ENCODE measurements at places on chromosomes 12 and 14.

DNA sequence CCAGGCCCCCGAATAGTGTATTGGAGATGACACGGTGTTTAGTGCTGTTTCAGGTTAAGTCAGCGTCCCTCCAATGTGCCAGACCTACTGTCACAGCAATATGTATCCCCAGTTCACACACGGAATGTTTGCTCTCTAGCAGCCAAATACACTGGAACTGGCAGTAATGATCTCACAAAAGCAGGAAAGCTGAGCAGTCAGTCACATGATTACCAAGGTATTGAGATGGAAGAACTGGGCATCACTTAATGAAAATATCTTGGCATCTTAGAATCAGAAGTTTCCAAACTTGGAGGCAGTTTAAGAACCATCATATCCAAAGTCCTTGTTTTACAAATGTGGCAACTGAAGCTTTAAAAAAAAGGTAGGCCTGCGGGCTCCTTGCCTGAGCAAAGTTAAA, 23.3 kb downstream of the NINJ2 start:
- no peak for DNase-seq

DNA sequence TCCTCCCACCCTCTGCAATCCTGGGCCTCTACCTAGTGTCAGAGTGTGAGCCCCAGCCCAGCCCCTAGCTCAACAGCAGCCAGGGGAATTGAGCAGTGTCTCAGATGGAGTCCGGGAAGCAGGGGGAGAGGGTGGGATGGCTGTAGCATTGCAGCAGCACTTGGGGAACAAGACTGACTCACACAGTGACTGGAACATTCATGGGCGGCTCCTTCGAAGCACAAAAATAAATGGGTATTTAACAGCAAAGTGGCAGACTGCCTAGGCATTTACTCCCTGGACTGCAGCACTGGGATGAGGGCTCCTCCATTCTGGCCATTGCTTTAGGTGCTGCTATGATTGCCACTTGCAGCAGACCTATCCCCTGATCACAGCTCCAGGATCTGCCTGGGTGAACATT, 46.0 kb upstream of the STK38L start:
- DNase-seq, result no peak

GRCh38 chr12:103632554-103633216, 45.6 kb downstream of the STAB2 start:
- no peak for DNase-seq

- no peak for DNase-seq
These were observed 67.2 kb upstream of the PTGR2 start for GRCh38 chr14:73784181-73784987.

DNA sequence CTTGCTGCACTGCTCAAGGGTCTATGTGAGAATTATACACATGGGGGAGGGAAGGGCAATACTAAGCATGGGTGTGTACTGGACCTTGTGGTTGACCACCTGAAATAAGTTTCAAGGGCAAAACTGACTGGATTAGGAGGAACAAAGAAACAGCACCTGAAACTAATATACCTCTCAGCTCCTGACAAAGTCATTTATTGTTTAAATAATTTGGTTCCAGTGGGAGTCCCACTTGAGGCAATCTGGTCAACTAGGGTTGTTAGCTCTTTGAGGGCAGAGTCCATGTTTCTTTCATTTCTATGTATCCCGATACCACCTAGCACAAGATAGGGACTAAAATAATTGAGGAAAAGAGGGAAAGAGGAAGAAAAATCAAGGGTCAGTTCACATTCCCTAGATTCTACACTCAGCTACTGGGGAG, 45.5 kb downstream of the STXBP6 start:
- DNase-seq, result no peak

All from HS-27A (cell line).